ENCODE measurements at places on chromosomes 11 and 22. TPM values are rescaled to one million over a fixed set of nuclear protein-coding genes. Genes with fewer than 3 reads are reported as not detected.

The ANKK1 gene
- polyA plus RNA-seq = not detected

DNA sequence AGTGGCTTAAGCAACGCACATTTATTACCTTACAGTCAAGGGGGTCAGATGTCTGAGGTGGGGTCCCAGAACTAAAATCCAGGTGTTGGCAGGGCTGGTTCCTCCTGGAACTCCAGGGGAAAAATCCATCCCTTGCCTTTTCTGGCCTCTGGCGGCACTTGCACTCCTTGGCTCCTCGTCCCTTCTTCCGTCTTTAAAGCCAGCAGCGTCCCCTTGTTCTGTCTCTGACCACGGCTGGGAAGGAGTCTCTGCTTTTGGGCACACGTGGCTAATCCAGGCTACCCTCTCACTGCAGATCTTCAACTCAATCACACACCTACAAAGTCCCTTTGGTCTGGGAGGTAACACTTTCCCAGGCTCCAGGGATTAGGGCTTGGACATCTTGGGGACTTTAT, 73.5 kb upstream of the WNT7B start:
- DNase-seq = no peak

The ANGPTL5 gene
- polyA plus RNA-seq = not detected

DNA sequence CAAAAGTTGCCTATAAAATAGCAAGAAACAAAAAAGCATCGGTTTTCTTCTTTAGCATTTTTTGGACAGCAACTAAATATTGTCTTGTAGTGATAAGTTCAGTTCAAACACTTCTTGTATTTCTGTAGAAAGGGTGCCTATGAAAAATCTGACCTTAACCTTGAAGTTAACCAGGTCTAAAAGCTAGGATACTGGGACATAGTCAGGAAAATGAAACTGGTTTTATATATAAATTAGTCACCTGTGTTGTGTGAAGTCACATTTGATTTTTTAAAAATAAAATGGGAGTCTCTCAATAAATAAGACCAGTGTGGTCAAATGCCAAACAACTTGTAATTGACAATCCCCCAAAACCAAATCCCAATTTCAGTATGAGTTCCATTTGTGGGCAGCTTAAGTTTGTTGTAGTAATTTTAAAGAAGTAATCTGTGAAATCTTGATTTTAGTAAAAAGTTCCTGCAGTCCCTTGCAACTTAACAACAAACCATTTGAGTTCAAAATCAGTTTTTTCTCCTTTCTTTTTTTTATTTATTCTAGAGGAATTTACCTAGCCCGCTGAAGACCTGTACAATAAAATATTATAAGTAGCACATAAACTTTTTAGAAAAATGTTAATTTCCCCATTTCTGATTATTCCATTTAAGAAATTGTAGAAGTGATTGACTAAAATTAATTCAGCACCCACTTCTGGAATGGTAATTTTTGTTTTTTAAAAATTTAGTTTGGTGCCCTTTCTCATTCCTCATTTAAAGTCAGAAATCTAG, 84.5 kb upstream of the PPARA start:
- DNase-seq = no peak

- no peak for DNase-seq
These were observed 339.7 kb downstream of the BRD1 start for GRCh38 chr22:49487950-49488349.

DNA sequence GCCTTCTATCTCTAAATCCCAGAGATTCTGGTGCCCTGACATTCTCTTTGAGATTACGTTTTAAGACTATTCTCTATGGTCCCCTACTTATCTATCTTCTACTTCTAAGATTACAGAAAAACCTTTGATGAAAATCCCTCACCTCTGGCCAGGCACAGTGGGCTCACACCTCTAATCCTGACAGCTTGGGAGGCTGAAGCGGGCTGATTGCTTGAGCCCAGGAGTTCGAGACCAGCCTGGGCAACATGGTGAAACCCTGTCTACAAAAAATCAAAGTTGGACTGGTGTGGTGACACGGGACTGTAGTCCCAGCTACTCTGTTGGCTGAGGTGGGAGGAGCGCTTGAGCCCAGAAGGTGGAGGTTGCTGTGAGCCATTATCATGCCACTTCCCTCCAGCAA, 14.4 kb downstream of the NUP98 start:
- DNase-seq = no peak

The KCTD21 gene
- 1.8 TPM for polyA plus RNA-seq

DNA sequence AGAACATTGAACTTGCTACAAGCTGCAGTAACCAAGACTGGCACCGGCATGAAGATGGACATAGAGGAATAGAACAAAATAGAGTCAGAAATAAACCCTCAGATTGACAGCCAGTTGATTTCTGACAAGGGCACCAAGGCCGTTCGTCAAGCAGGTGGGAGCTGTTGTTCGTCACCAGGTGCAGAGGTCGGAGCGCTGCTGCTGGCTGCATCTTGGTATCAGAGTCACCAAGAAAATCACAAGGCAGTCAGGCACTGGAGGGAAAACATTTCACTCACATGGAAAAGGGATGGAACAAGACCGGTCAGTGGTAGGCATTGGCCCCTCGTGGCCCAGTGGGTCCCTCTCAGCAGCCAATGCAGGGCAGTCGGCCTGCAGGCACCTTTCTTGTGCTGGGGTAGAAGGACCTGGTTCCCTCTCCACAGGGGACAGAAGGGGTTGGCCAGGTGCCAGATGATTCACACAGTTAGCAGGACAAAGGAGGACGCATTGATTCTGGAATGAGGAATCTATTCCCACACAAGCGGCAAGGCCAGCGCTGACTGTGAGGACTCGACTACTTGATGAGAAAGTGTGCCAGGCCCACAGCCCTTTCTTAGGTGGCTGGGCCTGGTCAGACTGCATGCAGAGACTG, 115.8 kb upstream of the FGF3 start:
- DNase-seq = no peak

- DNase-seq = peak; percentile 9
These were observed 29.9 kb downstream of the CWF19L2 start for GRCh38 chr11:107427569-107428180.

DNA sequence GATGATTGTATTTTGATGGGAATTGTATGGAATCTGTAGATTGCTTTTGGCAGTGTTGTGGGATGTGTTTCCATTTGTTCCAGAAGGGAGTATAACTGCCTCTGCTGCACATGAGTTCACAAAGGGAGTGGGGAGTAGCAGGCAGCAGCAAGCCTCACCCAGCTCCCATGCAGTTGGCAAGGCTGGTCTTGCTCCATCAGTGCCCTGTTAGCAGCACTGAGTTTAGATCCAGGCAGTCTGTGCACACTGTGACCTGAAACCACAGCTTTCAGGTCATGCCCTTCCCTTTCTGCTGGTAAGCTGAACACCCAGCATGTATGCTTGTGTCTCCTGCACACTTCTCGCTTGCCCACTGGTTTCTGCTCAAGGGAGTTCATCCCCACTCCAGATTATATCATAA, 3.7 kb upstream of the NUCB2 start:
- no peak for DNase-seq

The GRK3 gene
- polyA plus RNA-seq = 3.6 TPM

The PSMA1 gene
- 336 TPM for polyA plus RNA-seq

Data from K562 (cell line).